Stimulated activated CD8-positive, alpha-beta memory T cell treated with anti-CD3 and anti-CD28 coated beads, Interleukin-7, amount 100 ng/mL, for 48 hours (primary cell): ENCODE measurements at places on chromosomes 7 and 10.

DNA sequence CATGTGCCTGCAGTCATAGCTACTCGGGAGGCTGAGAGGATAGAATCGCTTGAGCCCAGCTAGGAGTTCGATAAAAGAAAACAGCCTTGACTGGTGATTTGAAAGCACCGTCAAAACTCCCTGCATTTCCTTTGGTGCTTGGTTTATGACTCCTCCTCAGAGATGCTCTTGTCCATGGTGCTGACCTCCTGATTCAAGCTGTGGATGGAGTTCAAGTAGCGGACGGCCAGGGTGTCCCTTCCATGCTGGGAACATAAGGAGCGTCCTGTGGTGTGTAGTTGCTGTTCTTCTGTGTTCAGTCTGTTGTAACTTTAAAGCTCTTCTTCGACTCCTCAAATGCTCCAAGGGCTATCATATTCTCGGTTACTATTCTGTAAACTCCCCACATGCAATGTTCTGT, 382.5 kb upstream of the KIAA1217 start:
- DNase-seq, result no peak

DNA sequence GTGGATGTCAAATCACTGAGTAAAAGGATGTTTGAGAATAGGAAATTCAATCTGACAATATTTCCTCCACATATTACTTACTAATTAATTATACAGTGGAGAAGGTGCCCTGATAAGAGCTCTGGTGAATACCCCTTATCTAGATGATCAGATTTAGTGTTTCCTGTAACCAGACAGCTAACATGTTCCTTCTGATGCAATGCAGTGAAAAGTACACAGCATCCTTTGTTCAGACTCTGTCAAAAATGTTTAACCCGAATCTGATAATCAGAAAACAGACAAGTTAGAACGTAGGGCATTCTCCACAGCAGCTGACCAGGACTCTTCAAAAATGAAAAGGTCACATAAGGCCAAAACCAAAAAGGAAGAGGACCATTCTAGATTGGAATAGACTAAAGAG, 46.2 kb downstream of the WDR11 start:
- DNase-seq, result no peak

GRCh38 chr10:6465854-6466601, 114.0 kb downstream of the PRKCQ start:
- DNase-seq, result peak; percentile 40

DNA sequence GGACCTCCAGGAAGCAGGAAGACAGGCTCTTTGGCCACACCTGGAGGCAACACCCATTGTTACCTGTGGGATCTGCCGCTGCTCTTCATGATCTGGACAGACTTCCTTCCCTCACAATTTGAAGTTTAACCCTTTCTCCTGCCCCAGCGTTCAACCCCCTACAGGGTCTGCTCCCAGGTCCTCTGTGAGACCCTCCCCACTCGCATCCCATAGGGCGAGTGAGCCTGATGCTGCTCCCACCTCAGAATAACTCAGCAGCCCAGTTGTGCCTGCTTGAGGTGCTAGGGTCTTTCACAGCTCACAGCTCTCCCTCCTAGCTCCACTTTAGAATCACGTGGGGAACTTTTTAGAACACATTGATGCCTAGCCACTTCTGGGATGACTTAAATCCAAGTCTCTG, 61.8 kb upstream of the C10orf90 start:
- no peak for DNase-seq

DNA sequence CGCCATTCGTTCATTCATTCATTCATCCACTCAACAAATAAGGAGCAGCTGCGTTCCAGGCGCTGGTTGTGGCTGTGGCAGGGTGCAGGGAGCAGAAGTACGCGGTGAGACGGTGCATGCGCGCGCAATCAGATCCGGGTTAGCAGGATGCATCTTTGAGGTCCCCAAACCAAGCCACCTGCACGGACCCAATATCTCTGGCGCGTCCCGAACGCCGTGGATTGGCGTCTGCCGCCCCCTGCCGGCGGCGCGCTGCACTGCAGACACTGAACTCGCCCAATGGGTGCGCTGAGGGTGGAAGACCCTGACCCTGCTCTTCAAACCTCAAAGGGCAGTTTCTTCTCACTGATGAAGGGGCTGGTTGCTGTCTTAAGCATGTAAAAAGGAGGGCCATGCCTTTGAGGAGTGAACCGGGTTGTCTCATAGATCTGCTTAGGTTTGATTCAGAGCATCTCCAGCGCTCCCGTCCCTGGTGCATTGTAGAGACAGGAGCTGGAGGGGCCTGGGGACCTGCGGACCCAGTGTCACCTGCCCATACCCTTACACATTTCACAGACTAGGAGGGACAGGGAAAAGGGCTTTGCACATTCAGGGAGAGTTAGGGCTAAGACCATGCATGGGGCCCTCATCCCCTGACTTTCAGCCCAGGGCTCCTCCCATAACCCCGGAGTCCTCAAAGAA, 102.5 kb downstream of the RAMP3 start:
- peak; percentile 36 for DNase-seq

DNA sequence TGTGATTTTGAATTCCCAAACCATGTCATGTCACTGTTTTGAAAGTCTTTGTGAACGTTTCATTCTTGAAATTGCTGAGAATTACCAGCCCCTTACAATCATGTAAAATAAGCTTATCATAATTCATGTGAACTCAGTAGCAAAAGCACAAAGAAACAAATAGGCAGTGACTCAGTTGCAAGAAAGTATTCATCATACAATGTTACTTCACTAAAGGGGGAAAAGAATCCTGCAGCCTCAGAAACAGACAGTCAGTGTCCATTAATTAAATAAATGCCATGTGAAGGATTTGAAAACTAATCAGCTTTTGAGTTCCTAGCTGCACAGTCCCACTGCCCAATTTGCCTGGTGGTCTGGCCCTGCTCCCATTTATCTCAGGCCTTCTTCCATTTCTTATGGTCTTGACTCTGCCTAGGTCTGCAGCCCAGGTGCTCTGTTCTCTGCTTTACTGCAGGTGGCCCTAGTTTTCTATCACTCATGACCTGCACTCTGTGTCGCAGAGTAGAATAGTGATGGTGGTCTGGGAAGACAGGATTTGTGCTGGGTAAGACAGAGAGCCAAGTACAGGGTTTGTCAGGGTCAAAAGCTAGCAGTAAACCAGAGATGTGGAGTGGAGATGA, 99.7 kb downstream of the PLCE1 start:
- no peak for DNase-seq

DNA sequence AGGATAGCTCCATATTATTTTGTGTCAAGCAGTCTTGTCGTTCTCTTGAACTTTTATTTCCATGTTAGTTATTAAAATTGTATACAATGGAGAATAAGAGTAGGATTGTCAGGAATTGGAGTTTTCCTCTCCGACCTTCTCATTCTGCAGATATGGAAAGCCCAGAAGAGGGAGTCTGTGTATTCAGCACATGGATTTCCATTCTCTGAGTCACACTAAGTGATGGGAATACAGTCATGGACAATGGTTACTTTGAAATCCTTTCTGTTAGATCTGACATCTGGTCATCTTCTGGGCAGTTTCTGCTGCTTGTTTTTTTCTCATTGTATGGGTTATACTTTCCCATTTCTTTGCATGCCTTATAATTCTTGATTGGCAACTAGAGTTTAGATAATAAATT, 5.0 kb upstream of the TASOR2 start:
- no peak for DNase-seq

- no peak for DNase-seq
Observed at GRCh38 chr7:148726385-148726784, 27.7 kb downstream of the CUL1 start.

GRCh38 chr7:157780721-157781120, 443.9 kb downstream of the DNAJB6 start:
- DNase-seq, result no peak

GRCh38 chr7:41879403-41879802, 176.5 kb upstream of the INHBA start:
- DNase-seq, result no peak

DNA sequence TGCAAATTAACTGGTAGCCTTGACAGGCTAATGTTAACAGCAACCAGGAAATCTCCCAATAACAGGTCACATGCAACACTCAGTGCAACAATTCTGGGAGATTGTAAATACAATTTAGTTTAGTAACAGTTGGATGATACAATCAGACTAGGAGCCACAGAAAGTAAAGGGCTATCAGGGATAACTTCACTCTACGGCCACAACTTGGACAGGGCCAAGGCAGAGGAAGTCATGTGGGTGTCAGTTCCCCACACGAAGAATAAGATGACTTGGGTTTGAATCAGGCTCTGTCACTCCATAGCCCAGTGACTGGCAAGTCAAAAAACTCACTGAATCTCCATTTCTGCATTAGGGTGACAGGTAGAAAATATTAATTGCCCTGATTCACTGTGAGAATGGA, 217.3 kb upstream of the CCDC6 start:
- no peak for DNase-seq

DNA sequence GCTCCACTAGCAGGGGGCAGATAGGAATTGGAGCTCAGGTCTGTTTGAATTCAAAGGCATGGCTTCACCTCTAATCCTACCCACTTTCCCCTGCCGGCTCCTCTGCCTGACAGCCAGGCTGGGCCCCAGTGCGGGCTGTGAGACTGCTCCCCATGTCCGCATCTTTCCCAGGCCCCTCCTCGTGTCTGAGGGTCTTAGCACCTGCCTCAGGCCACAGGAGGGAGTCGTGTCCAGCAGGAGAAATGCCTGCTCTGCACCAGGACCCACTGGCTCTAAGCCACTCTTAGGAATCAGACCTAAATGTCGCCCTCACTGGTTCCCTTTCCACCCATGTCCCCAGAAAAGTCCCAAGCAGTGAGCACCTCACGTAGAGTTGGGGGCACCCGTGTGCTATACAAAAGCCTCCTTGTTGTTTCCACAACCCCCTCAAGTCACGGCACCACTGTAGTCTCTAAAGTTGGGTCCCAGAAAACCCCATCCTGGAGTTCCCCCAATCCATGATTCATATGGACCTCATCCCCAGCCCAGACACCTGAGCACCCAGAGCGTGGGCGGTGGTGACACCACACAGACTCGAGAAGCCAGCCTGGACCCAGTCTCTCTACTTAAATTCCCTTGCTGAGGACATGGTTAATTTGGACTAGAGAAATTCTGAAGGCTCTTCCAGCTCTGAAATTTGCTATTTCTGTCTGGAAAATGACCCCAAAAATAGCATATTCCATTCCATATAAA, 466.4 kb upstream of the ZMIZ1 start:
- no peak for DNase-seq

DNA sequence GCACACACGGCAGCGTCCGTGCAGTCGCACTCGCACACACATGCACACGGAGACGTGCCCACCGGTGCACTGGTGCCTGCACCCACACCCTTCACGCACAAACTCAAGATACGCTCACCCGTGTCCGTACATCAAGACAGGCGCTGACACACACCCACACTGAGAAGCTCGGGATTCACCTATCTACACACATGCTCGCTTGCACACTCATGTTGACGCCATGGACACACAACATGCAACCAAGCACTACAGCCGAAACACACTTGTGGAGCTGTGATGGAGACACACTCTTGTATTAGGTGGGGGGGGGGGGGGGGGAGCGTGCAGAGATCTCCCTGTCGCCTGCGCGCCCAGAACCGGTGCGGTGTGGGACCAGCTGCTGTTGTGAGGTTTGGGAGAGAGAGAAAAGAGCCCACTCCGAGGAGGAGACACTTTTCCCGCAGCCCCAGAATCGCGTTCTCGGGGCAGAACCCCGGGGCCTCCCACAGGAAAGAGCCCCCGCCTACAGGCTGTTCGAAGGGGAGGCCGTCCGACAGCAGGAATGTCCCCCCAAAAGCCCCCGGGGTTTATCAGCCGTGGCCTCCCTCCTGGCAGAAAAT, 605 bp upstream of the NFKB2 start:
- DNase-seq, result no peak

DNA sequence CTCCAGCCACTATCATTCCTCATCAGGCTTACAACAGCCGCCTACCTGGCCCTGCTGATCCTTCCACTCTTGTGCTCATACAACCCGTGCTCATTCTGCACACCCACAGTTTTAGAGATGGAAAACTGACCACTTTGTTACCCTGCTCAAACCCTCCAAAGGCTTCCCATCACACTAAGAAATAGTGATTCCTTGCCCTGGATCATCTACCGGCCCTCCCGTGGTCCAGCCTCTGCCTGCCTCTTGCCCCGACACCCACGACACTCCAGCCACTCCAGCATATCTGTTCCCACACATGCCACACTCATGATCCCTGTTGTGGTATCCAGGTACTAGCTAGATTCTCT, 36.8 kb downstream of the CCDC6 start:
- no peak for DNase-seq

GRCh38 chr10:6165221-6165725, 37.5 kb upstream of the PFKFB3 start:
- no peak for DNase-seq

- no peak for DNase-seq
Observed at GRCh38 chr10:35167342-35167741, 40.7 kb downstream of the CREM start.

DNA sequence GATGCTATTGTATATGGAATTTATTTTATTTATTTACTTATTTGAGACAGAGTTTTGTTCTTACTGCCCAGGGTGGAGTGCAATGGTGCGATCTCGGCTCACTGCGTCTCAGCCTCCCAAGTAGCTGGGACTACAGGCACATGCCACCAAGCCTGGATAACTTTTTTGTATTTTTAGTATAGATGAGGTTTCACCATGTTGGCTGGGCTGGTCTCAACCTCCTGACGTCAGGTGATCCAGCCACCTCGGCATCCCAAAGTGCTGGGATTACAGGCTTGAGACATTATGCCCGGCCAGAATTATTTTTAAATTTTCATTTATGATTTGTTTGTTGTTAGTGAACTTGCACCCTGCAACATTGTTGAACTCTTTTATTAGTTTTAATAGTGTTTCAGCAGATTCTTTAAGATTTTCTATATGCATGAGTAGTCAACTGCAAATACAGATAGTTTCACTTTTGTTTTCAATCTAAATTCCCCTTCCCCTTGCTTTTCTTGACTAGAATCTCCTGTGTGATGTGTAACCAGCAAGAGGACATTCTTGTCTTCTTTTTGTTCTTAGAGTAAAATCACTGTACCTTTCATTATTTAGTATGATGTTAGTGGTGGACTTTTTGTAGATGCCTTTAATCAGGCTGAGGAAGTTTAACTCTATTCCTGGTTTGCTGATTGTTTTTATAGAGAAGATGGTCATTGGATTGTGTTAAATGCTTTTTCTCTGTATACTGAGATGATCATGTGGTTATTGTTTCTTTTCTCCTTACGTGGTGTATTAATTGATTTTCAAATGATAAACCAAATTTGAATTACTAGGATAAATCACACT, 27.8 kb downstream of the ZNF33A start:
- no peak for DNase-seq

DNA sequence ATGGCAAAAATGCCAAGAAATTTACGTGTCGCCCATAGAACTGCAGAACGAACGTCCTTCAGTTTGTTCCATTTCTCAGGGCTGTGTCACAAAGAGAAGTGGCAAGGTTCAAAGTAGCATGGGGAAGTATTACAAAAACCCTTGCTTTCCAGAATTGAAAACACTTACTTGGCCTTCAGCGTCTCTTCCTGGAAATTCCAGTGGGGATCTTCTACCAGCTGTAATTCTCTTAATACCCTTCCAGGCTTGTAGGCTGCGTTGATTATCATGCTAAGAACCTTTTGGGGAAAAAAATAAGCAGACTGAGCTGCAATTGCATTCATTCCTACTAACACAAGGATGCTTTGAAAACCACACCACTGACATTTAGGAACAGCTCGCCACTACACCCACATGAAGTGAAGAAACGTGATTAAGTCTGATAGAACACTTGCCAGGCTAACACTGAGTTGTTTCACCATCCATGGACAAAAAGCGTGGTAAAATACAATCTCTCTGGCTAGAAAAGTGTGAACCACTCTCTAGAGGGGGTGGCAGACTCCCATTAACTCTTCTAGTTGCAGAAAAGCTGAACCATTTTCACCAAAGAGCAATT, 222.3 kb downstream of the SFMBT2 start:
- no peak for DNase-seq
